ENCODE measurements at places on chromosomes 4 and X.

GRCh38 chr4:168677063-168677462 is 180.2 kb downstream of the PALLD start:
- no peak for DNase-seq

GRCh38 chrX:10062352-10062751 is 94.4 kb upstream of the CLCN4 start:
- DNase-seq, result no peak

DNA sequence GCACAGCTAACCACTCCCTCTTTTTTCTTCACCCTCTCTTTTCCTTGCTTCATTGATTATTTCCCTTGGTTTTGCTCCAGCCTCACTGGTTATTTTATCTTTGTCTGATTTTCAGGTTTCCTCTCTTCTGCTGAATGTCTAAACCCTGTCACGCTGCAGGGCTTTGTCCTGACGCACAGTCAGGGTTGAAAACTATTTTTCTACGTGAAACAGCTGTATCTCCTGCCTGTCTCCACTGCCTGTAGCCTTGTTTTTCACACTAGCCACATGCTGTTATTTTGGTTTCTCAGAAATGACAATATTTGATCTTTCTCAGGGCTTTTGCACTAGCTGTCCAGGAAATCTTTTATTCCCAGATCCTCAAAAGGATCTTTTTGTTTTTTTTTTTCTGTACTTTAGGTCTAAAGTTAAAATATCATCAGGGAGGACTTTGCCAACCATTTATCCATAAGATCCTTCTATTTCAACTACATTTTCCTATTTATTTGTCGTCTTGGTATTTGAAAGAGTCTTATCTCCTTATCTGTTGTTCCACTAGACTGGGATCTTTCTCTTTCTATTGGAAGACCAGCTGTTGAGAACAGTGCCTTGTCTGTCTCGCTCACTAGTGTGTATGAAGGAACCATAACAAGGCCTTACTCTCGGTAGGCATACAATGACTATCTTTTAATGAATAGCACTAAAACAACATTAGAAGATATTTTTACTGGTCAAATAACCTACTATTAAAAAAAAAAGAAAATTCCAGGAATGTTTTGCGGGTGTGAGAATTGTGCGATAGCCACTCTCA is 164.3 kb downstream of the PDHA2 start:
- DNase-seq, result no peak

GRCh38 chr4:180169966-180170365 is 2073.2 kb upstream of the TENM3 start:
- DNase-seq, result no peak

GRCh38 chr4:17188547-17189400 is 290.3 kb upstream of the LDB2 start:
- no peak for DNase-seq

- DNase-seq, result no peak
Observed at GRCh38 chr4:153564630-153565525, 98.7 kb downstream of the TMEM131L start.

All from caudate nucleus (tissue), 63 donors.